NCI-H1436 (cell line): ENCODE measurements at places on chromosomes 5 and 9.

- no peak for DNase-seq
These were observed 171.1 kb downstream of the CD180 start for GRCh38 chr5:67025457-67025856.

- no peak for DNase-seq
These were observed 93.1 kb downstream of the PCDH1 start for GRCh38 chr5:141785135-141785534.

- DNase-seq: no peak
These were observed 12.5 kb downstream of the GARNL3 start for GRCh38 chr9:127277099-127277498.

GRCh38 chr9:34417734-34418133 is 40.6 kb downstream of the FAM219A start:
- peak; percentile 38 for DNase-seq

- no peak for DNase-seq
These were observed 69.8 kb downstream of the EQTN start for GRCh38 chr9:27227192-27227591.

DNA sequence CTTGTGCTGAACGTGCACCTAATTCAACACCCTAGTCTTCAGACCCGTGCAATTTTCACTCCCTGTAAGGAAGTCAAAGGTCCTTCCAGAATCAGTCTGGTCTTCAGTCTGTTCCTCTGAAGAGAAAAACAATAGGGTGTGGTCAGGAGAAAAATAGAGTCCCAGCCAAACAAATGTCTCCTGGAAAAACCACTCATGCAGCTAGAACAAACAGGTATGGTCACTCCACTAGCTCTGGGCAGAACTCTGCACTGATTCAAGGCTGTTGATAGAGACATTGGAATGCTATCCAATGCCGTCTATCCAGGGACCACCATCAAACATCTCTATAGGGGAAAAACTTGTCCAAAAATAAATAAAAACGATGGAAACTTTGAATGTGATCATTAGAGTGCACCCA is 81.8 kb upstream of the MAP3K1 start:
- DNase-seq: no peak

- no peak for DNase-seq
These were observed 309.0 kb upstream of the FBXL7 start for GRCh38 chr5:15191012-15191411.

DNA sequence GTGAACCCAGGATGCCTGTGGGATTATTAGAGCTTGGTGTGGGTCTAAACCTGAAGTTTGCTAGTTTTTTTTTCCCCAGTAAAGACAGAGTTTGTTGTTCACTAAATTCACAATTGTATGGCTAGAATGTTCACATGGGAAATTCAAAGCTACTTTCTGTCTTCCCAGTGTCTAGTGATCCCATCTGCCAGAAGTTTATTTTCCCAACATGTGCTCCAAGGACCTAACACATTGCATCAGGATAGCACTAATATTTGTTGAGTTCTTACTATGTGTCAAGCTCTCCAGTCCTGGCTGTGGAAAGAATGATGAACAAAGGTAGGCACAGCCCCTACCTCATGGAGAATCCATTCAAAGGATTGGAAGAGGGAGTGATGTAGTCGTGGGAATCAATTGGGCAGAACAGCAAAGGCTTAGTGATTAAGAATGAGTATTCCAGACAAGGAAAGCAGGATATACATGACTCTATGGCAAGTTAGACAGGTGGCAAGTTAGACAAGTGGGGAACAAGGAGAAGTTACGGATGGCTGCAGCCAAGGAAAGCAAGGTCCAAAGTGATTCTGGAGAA is 521.5 kb upstream of the WWC1 start:
- no peak for DNase-seq

- DNase-seq: no peak
These were observed 64.8 kb downstream of the PAX5 start for GRCh38 chr9:36969216-36969771.

DNA sequence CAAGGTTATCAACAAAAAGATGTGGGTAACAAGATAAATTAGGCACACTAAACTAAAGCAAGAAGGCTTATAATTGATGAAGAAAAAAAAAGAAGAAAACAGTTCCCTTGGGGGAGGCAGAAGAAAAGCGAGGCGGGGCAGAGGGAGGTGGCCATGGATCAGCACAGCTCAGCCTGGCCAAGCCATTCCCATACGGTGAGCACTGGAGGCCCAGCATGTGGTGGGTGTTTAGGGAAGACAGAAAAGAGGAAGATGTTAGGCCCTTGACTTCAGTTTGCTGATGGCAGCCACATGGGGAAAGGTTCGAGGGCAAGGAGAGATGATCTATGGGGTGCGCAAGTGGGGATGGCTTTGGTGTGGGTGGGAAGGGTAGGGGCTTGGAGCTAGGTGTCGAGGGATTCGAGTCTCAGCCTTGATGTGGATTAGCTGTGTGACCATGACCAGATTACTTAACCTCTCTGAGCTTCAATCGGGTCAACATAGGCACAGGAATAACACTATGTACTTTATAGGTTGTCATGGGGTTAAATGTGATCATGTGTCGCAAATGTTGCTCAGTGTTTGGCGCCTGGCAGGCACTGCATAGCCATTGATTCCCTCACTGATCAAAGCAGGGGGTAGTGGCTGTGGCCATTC is 10.3 kb upstream of the STC2 start:
- DNase-seq: no peak
